ENCODE measurements at places on chromosomes 12 and 14. TPM values are rescaled to one million over a fixed set of nuclear protein-coding genes. Genes with fewer than 3 reads are reported as not detected.

- H3K36me3 ChIP-seq, result no peaks in the 10 kb centered on the region
- no peak overlapping the region for H3K4me3 ChIP-seq
- no peak for DNase-seq
- H3K4me1 ChIP-seq, result no peaks in the 10 kb centered on the region
Observed at GRCh38 chr12:102468261-102468915, 12.0 kb downstream of the IGF1 start.

DNA sequence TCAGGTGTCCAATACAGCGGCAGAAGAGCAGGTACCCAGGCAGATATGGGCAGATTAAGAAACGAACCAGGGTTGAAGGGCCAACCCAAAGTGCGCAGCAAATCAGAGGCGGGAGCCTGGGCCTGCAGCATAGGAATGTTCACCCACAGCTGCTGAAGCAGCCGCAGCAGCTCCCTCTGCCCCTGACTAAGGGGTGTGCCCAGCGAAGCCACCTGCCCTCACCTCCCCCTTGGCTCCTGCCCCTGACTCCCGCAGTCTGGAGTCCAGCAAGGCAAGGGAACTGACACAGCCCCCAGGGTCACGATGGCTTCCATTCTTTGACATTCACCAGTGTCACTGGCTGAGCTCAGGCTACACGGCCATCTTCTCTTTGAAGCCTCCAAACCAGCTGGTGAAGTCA is 27.3 kb upstream of the ZFP36L1 start:
- no peaks in the 10 kb centered on the region for H3K36me3 ChIP-seq
- H3K4me3 ChIP-seq, result no peak overlapping the region
- peaks cover 2% of the 10 kb centered on the region for H3K4me1 ChIP-seq
- H3K27ac ChIP-seq, result peak overlapping the region; percentile 52

DNA sequence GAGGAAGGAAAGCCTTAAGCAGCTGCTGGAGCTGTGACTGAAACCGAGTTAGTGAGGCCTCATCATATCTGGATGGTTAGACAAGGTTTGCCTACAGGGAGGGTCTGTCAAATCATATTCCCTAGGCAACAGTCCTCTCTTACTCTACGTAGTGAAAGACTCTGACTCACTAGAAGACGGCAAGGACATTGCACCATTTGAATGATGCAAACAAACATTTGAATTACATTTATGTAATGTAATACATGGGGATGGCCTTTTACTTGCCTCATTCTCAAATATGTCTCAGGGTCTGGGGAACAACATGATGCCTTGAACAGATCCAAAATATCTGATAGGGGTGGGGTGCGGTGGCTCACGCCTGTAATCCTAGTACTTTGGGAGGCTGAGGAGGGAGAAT is 29.8 kb upstream of the STRAP start:
- no peaks in the 10 kb centered on the region for H3K27me3 ChIP-seq
- no peaks in the 10 kb centered on the region for H3K36me3 ChIP-seq
- DNase-seq, result no peak

DNA sequence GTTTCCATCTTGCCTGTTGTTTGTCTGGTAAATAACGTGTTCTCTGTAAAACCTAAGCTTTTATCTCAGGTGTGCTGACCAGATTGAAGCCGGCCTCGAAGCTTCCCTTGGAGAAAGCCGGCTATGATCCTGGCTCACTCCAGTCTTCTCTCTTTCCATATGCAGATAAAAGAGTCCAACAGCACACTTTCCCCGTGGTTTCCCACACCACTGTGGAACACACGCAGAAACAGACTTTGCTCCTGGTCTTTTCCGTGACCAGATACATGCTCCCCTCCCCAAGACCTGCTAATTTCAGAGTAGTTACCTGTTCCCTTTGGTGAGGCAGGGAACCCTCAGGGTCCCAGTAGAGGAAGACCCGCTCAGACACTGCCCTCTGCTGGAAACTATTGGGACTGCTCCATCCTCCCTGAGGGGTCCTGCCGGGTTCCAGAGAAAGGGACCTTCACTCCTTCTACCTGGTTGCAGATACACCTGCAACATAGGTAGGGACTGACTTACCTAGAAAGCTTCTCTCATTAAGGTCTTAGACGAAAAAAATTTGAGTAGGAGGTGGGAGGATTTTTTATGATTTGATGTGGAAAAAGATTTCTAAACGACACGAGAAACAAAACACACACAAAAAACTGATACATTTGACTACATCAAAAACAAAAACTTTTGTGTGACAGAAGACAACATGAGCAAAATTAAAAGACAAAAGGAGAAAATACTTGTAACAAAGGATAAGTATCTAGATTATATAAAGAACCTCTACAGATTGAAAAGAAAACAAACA is 415.4 kb upstream of the CCDC196 start:
- H3K36me3 ChIP-seq, result no peaks in the 10 kb centered on the region
- H3K4me1 ChIP-seq, result no peaks in the 10 kb centered on the region
- no peaks in the 10 kb centered on the region for H3K27me3 ChIP-seq

DNA sequence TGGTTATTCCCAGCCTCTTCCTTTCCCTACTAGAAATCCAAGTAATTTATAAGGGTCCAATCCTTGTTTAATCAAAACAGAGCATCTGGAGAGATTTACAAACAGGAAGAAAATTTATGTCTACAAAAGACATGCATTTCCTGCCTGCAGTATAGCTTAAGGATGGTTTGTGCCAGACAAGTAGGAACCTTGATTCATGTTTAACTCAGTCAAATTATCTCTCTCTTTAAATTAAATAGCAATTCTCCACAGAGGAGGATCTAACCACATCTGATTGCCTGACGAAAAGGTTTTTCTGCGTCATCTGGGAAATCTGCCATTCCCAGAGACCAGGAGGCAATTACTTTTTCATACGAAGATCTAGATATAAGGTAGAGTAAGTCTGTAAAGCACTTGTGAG is 105.2 kb downstream of the ZFC3H1 start:
- H3K4me1 ChIP-seq, result no peaks in the 10 kb centered on the region
- H3K27ac ChIP-seq, result no peak overlapping the region
- H3K27me3 ChIP-seq, result no peaks in the 10 kb centered on the region
- H3K4me3 ChIP-seq, result no peak overlapping the region
- peaks cover 22% of the 10 kb centered on the region for H3K36me3 ChIP-seq
- DNase-seq, result no peak

DNA sequence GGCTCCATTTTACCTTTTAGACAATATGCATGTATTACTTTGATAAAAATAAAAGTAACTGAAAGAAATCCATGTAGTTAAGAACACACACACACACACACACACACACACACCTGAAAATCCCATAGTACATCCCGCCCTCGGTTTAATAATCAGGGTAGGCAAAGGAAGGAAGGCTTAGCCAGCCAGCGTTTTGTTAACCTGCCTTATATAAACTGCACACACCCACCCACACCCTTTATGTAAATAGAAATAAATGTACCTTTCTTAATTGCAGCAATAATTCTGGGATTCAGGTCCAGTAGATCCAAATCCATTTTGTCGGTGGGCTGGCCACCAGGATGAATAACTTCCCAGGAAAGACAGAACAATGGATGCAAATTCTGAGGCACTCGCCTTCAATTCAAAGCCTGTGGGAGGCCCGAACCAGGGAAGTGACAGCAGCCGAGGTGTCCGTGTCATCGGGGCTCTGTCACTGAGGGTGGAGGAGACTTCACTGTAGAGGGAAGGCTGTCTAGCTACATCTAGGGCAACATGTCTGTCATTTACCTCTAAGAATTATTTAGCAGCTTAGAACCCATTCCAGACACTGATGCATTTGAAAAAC is 4.4 kb downstream of the XRCC3 start:
- peak; percentile 74 for DNase-seq
- H3K4me3 ChIP-seq, result no peak overlapping the region
- no peaks in the 10 kb centered on the region for H3K27me3 ChIP-seq
- peak overlapping the region; percentile 57 for H3K27ac ChIP-seq
- no peaks in the 10 kb centered on the region for H3K4me1 ChIP-seq

SPTB gene
- polyA plus RNA-seq, result 1.2 TPM

- no peaks in the 10 kb centered on the region for H3K27me3 ChIP-seq
- peak; percentile 16 for DNase-seq
- H3K4me1 ChIP-seq, result no peaks in the 10 kb centered on the region
- H3K36me3 ChIP-seq, result no peaks in the 10 kb centered on the region
- no peak overlapping the region for H3K4me3 ChIP-seq
Observed at GRCh38 chr14:104536942-104537612, 42.5 kb upstream of the C14orf180 start.

DNA sequence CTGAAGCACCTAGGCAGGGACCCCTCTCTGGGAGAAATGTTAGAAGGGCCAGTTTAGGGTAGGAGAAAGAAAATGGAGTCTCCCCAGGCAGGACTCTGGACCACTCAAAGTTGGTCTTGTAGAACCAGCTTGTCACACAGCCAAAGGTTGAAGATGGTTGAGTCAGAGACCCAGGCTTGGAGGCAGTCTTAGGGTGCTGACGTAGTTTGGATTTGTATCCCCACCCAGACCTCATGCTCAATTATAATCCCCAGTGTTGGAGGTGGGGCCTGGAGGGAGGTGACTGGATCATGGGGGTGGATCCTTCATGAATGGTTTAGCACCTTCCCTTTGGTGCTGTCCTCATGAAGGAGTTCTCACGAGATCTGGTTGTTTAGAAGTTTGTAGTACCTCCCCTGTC is 121.2 kb downstream of the CRACR2A start:
- H3K4me1 ChIP-seq, result no peaks in the 10 kb centered on the region
- H3K36me3 ChIP-seq, result no peaks in the 10 kb centered on the region
- DNase-seq, result no peak
- H3K27me3 ChIP-seq, result no peaks in the 10 kb centered on the region
- H3K4me3 ChIP-seq, result no peak overlapping the region

DNA sequence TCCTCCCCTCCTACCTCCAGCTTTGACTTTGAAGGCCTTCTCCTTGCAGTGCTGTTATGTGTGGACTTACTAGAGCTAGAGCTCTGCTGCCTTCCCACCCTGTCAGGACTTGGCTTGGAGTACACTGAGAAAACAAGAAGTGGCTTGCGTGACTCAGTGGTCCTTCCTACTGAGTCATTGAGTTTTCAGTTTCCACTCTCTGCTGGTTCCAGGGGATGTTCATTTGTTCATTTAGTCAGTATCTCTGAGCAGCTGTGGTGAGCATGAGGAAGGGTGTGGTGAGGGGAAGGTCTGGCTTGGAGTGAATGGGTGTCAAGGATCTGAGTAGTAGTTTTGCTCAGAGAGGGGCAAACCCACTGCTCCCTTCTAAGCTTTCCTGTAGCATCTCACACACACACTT is 17.2 kb upstream of the ELK3 start:
- no peaks in the 10 kb centered on the region for H3K36me3 ChIP-seq
- no peak overlapping the region for H3K4me3 ChIP-seq
- H3K4me1 ChIP-seq, result no peaks in the 10 kb centered on the region
- no peaks in the 10 kb centered on the region for H3K27me3 ChIP-seq

DNA sequence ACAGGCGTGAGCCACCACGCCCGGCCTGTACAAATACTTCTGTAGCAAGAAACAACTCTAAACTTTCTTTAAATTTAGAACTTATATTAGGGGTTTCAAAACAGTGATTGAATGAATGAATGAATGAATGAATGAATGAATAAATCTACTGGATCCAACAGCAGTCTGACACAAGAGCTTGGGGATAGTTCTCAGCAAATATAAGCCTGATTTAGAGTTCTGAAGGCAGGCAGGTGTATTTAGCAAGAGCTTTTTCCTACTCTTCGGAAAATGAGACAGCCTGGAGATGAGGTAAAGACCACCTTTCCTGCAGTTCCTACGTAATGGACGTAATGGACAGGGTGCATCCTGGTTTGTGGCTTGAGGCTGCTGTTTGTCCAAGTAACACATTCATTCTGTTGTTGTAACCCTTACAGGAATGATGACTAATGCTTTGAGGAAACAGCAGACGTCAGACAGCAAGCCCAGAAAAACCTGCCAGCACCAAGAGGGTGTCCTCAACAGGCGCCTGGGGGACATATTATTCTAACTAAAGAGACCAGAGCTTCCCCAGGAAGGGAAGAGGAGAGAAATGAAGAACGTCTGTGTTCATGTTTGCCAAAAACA is 277.4 kb upstream of the SOX5 start:
- H3K4me3 ChIP-seq, result no peak overlapping the region
- no peaks in the 10 kb centered on the region for H3K36me3 ChIP-seq
- no peak for DNase-seq
- H3K27ac ChIP-seq, result no peak overlapping the region

DNA sequence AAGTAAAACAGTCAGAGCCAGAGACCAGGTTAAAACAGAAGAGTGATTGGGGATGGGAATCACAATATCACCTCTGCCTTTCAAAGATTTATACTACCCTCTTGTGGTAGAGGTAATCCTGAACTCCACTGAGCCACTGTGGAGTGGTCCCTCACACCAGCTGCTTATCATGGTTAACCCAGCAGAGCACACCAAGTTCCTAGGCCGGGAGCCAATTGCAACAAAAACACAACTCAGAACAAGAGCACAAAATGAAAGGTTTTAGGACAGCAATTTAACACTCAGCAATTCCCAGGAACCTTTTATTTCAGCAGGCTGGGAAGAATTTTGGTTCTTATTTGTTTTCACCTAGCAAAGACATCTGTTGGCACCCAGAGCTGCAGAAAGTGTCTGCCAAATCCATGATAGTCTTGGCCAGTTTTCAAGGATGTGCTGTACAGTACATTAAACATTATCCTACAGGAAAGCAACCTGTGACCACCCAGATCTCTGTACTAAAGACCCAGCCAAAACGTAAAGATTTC is 220.5 kb upstream of the ATXN7L3B start:
- no peak overlapping the region for H3K4me3 ChIP-seq
- no peaks in the 10 kb centered on the region for H3K4me1 ChIP-seq
- no peaks in the 10 kb centered on the region for H3K27me3 ChIP-seq
- DNase-seq, result peak; percentile 1
- no peak overlapping the region for H3K27ac ChIP-seq

GRCh38 chr12:95385246-95386035 is 88.5 kb upstream of the METAP2 start:
- no peaks in the 10 kb centered on the region for H3K4me1 ChIP-seq
- H3K4me3 ChIP-seq, result no peak overlapping the region
- no peaks in the 10 kb centered on the region for H3K36me3 ChIP-seq
- no peak for DNase-seq
- no peak overlapping the region for H3K27ac ChIP-seq
- no peaks in the 10 kb centered on the region for H3K27me3 ChIP-seq

DNA sequence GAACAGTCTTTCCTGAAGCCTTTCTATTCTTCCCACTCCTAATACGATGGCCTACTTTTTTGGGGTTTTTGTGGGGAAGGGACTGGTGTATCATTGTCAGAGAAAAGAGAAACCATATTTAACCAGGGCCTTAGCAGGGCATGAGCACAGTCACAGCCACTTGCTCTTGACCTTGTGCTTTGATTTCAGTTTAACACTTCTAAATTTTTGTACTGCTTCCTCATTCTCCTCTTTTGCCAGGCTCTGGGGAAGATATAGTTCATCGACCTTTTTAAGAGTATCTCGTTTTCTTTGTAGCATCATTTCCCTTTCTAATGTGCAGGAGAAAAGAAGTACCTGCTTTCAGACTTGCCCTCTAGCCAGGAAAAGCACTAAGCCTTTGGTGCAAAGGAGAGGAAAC is 2.2 kb downstream of the ZBTB1 start:
- H3K27me3 ChIP-seq, result no peaks in the 10 kb centered on the region
- H3K36me3 ChIP-seq, result no peaks in the 10 kb centered on the region
- H3K27ac ChIP-seq, result peak overlapping the region; percentile 33
- no peak overlapping the region for H3K4me3 ChIP-seq

NINJ2 gene
- polyA plus RNA-seq, result 8.1 TPM

DNA sequence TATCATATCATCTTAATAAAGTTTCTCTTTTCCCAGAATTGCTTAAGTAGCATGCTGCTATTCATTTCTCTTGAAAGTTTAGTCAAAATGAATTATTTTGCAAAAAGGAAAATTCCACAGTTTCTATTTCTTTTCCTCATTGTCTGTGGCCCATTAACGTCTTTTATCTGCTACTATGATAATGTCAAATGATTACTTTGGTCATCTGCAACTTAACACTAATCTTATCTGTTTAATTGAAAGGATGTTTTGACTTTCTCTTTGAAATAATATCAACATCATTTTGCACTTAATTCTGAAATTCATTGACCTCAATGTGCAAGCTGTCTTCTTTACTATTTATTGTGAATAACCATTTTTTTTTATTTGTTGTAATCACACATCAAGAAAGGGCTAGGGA is 146.5 kb upstream of the SLCO1C1 start:
- H3K4me1 ChIP-seq, result no peaks in the 10 kb centered on the region
- H3K27ac ChIP-seq, result no peak overlapping the region
- no peak for DNase-seq
- peaks cover 9% of the 10 kb centered on the region for H3K36me3 ChIP-seq

All from small intestine (tissue), 16 donors.